Cortex of kidney (tissue), 1 donor: ENCODE measurements at places on chromosomes 11 and 22.

DNA sequence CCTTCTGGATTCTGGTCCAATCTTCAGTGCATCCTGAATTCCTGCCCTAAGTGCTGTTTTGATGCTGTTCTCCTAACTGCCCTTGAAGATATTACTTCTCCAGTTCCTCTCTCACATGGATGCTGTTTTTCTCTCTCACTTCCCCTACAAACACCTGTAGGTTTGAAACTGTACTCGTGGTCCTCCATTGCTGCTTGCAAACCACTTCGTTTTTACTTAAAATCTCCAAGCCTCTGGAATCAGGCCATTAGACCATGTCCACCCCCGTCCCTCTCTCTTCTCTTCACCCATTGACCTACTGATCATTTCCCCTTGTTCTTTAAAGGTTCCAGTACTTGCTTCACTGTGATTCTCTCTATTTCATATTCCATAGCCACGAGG is 988.1 kb downstream of the NTM start:
- DNase-seq: no peak

DNA sequence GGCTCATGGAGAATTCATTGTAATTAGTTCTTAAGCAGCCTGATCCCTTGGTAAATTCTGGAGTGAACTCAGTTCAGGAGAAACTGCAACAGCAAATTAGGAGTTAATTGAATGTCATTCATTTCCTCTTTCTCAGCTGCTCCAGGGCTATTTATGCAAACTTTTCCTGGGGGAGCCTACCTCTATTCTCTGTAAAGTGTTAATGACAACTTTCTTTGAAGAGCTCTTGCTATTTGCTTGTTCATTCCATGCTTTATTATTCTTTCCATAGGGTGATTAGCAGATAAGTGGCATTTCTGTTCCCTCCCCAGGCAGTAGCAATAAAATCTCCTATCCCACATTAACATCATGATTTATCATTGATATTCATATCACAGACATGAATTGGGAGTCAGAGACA is 267.6 kb upstream of the DDI1 start:
- DNase-seq: no peak

- DNase-seq: no peak
These were observed 37.1 kb downstream of the BCR start for GRCh38 chr22:23217171-23218052.

DNA sequence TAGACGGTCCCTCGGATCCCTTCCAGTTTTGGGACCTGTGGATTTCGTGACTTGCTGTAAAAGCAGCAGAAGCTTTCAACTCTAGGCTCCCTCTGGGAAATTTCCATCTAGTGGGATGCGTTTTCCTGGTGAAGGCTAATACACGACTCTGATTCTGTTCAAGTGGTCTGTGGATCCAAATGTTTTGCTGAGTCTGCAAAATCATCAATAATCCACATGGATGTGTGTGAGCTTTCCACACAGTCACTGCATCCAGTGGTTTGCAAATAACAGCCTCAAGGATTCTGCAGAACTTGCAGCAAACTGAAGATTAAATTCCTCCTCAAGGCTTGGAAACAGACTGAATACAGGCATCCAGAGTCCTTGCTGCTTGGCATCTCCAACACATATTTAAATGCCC is 12.2 kb upstream of the DDB2 start:
- DNase-seq: no peak

GRCh38 chr11:41660585-41660984 is 201.1 kb upstream of the LRRC4C start:
- no peak for DNase-seq

- no peak for DNase-seq
These were observed 24.8 kb downstream of the FOLR3 start for GRCh38 chr11:72160319-72160718.

GRCh38 chr11:66637557-66638176 is 836 bp upstream of the RBM4 start:
- no peak for DNase-seq

GRCh38 chr11:64391839-64392238 is 32.9 kb downstream of the RPS6KA4 start:
- DNase-seq: no peak

GRCh38 chr11:9722893-9723292 is 59.0 kb downstream of the SWAP70 start:
- DNase-seq: no peak

GRCh38 chr22:49332691-49333090 is 495.0 kb downstream of the BRD1 start:
- DNase-seq: no peak
